ENCODE measurements at places on chromosomes 6 and 20.

- H3K27ac ChIP-seq: no peak within 1 kb of the TSS
- no peak for DNase-seq
- peaks cover 6% of the 10 kb centered on the region for H3K4me1 ChIP-seq
- no peaks in the 10 kb centered on the region for H3K36me3 ChIP-seq
- no peaks in the 10 kb centered on the region for H3K27me3 ChIP-seq
These were observed at the start of gene TLDC2 for GRCh38 chr20:36875702-36876472. TLDC2 (plus strand) TSS chr20:36876138; CDS start chr20:36876175, 37 bp downstream.

- H3K36me3 ChIP-seq: no peaks in the 10 kb centered on the region
- H3K27ac ChIP-seq: no peak overlapping the region
- no peaks in the 10 kb centered on the region for H3K4me1 ChIP-seq
- H3K27me3 ChIP-seq: peaks cover 28% of the 10 kb centered on the region
These were observed 7.0 kb downstream of the KCNB1 start for GRCh38 chr20:49475292-49476015.

- peaks cover 31% of the 10 kb centered on the region for H3K27me3 ChIP-seq
- no peaks in the 10 kb centered on the region for H3K36me3 ChIP-seq
- no peak for DNase-seq
- H3K27ac ChIP-seq: no peak overlapping the region
- H3K4me1 ChIP-seq: no peaks in the 10 kb centered on the region
- no peak overlapping the region for H3K4me3 ChIP-seq
These were observed 161.0 kb upstream of the PRND start for GRCh38 chr20:4560667-4561066.

- no peak overlapping the region for H3K27ac ChIP-seq
- DNase-seq: no peak
- H3K27me3 ChIP-seq: peaks cover 4% of the 10 kb centered on the region
These were observed 186.8 kb downstream of the UBE3D start for GRCh38 chr6:82878812-82879211.

DNA sequence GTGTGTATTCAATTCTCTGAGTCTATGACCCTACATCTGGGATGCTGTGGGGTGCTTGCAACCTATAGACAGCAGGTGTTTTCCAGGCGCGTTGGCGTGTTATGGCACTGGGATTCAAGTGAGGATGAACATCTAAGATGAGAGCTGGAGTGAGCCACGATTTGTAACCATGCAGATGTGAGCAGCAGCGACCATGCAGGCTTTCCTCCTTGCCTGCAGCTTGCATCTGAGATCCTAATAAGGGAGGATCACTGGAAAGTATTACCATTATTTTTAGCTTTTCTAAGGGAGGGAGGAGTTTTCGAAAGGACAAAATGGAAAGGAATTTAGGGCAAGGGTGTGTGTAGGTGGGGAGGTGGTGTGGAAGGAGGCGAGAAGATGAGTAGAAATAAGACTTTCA lies 216.7 kb downstream of the ATXN1 start:
- no peaks in the 10 kb centered on the region for H3K27me3 ChIP-seq
- H3K27ac ChIP-seq: no peak overlapping the region
- H3K4me3 ChIP-seq: no peak overlapping the region
- no peak for DNase-seq
- no peaks in the 10 kb centered on the region for H3K4me1 ChIP-seq

DNA sequence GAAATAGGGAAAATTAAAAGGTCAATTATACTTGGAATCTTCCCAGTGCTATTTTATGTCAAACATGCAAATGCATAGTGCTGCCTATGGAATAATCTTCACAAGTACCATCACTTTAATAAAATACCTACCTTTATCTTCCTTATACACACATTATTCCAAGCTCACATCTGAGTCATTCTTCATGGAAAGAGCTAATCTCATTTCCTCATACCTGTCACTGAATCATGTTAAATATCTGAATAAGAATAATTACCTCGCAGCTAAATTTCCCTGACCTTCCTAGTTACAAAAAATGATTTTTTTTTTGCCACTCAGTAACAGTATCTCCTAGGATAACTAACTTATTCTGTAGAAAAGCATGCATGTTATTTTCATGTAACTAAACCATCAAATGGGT lies 661.4 kb upstream of the HS3ST5 start:
- no peak overlapping the region for H3K27ac ChIP-seq
- no peaks in the 10 kb centered on the region for H3K36me3 ChIP-seq
- no peaks in the 10 kb centered on the region for H3K4me1 ChIP-seq
- no peaks in the 10 kb centered on the region for H3K27me3 ChIP-seq
- no peak for DNase-seq

GRCh38 chr6:92011681-92012245 lies 1407.6 kb downstream of the EPHA7 start:
- no peaks in the 10 kb centered on the region for H3K36me3 ChIP-seq
- H3K27me3 ChIP-seq: no peaks in the 10 kb centered on the region
- H3K4me1 ChIP-seq: no peaks in the 10 kb centered on the region
- no peak overlapping the region for H3K4me3 ChIP-seq
- no peak overlapping the region for H3K27ac ChIP-seq

DNA sequence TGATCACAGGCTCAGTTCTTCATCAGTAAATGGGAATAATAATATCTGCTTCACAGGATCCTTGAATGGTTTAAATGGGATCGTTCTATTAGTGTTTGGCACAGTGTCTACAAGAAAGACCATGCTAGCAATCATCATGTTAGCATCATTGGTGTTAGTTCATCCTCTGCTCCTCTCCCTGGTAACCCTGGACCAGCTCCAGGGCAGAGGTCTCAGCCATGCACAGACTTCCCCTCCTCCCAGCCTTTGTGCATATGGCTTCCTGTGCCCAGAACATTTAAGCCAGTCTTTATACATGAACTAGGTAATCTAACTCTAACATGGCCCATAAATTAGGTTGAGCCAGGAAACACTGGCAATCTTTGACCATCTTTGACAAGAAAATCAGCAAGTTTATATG lies 180.2 kb downstream of the EPM2A start:
- H3K27me3 ChIP-seq: peaks cover 4% of the 10 kb centered on the region
- no peak for DNase-seq
- no peaks in the 10 kb centered on the region for H3K36me3 ChIP-seq
- no peak overlapping the region for H3K27ac ChIP-seq
- no peak overlapping the region for H3K4me3 ChIP-seq

- peak overlapping the region; percentile 36 for H3K4me3 ChIP-seq
- H3K36me3 ChIP-seq: no peaks in the 10 kb centered on the region
- peaks cover 69% of the 10 kb centered on the region for H3K27me3 ChIP-seq
- peaks cover 4% of the 10 kb centered on the region for H3K4me1 ChIP-seq
- no peak for DNase-seq
These were observed 823 bp downstream of the NHLRC1 start for GRCh38 chr6:18121580-18122127.

GRCh38 chr20:3545401-3545925 lies 74.6 kb downstream of the ATRN start:
- peaks cover 9% of the 10 kb centered on the region for H3K36me3 ChIP-seq
- no peaks in the 10 kb centered on the region for H3K27me3 ChIP-seq
- peaks cover 1% of the 10 kb centered on the region for H3K4me1 ChIP-seq
- DNase-seq: no peak

DNA sequence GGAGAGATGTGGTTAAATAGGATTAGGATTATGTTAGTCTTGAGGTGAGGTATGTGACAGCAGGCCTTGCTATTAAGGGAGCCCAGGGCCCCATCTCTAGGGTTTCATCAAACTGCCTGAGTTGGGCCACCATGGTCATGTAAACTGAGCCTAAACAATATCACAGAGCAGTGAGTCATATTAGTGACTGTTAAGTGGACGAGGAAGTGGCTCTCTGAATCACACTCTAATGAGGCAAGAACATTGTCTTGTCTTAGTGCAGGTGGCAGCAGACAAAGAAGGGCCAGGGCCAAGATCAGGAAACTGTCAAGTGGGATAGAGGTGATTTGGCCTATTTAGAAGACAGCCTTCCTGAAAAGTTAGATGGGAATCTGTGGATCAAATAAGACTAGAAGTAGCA lies 23.1 kb downstream of the ENPP3 start:
- H3K36me3 ChIP-seq: no peaks in the 10 kb centered on the region
- no peak for DNase-seq
- H3K27me3 ChIP-seq: no peaks in the 10 kb centered on the region
- no peak overlapping the region for H3K27ac ChIP-seq

- DNase-seq: no peak
- H3K27ac ChIP-seq: no peak overlapping the region
- peaks cover 2% of the 10 kb centered on the region for H3K27me3 ChIP-seq
- H3K4me3 ChIP-seq: peak overlapping the region; percentile 74
- peaks cover 53% of the 10 kb centered on the region for H3K4me1 ChIP-seq
These were observed 10.4 kb downstream of the GCNT2 start for GRCh38 chr6:10531503-10531902.

DNA sequence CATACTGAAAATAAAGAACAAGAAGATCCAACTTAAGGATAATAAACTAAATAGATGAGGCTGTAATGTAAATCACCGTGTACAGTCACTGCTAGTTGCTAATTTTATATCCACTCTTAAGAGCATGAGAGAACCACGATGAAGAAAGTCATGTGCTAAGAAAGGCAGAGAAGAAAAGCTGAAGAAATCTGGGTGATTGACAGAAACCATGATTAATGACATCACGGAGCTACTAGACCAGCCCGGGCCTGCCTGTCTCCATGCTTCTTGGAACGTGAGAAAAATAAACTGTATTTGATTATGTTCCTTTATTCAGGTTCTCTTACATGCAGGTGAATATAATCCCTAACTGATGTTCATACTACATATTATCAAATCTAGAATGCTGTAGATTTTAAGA lies 84.2 kb upstream of the E2F3 start:
- H3K27me3 ChIP-seq: no peaks in the 10 kb centered on the region
- H3K4me3 ChIP-seq: no peak overlapping the region
- no peak for DNase-seq
- peaks cover 20% of the 10 kb centered on the region for H3K4me1 ChIP-seq
- peaks cover 8% of the 10 kb centered on the region for H3K36me3 ChIP-seq

- peaks cover 68% of the 10 kb centered on the region for H3K36me3 ChIP-seq
- no peak overlapping the region for H3K27ac ChIP-seq
- peaks cover 2% of the 10 kb centered on the region for H3K27me3 ChIP-seq
These were observed 51.2 kb upstream of the SLC22A1 start for GRCh38 chr6:160070427-160070826.

DNA sequence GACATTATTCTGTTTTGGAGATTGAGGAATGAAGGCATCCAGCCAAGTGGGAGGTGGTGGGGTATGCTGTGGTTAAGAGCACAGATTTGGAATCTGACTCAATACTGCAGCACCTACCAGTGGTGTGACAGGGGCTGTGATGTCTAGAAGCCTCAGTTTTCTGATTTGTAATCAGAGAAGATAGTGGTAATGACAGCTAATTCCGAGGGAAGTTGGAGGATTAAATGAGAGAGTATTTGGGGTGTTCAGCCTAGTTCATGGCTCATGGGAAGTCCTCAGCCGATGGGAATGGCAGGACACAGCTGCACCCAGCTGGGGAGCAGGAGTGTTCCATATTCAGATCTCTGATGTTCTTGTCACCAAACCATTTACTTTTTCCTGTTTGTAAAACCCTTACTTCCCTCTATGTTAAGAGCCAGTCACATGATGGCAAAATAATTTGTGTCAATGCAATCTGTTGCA lies 9.3 kb downstream of the SLC9A8 start:
- no peak overlapping the region for H3K4me3 ChIP-seq
- DNase-seq: no peak
- H3K36me3 ChIP-seq: peaks cover 46% of the 10 kb centered on the region
- peaks cover 40% of the 10 kb centered on the region for H3K4me1 ChIP-seq

- H3K27me3 ChIP-seq: peaks cover 4% of the 10 kb centered on the region
- peak; percentile 74 for DNase-seq
- H3K36me3 ChIP-seq: peaks cover 9% of the 10 kb centered on the region
- H3K4me1 ChIP-seq: peaks cover 30% of the 10 kb centered on the region
- H3K27ac ChIP-seq: peak within 1 kb of the TSS; percentile 95
These were observed at the start of gene PHF10 for GRCh38 chr6:169724494-169725124. PHF10 (minus strand) TSS chr6:169724500; CDS start chr6:169723931, 569 bp downstream.

DNA sequence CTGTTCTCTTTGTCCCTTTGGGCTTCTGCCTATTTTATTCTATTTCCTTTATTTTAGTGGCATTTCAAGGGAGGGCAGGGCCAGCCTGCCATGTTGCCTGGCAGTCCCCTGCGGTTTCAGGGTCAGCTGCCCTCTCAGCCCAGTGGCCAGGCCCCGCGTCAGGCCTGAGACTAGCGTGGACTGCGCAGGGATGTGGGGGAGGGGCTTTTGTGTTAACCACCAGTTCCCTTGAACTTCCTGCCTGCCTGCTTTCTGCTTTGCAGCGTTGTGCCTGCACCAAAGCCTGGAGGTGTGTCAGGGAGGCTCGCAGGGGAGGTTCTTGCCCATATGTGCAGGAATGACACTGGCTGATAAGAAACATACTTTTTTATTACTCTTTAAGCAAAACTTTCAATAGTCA lies 157.6 kb downstream of the SLC35B3 start:
- no peak overlapping the region for H3K27ac ChIP-seq
- no peaks in the 10 kb centered on the region for H3K27me3 ChIP-seq
- peaks cover 6% of the 10 kb centered on the region for H3K4me1 ChIP-seq
- DNase-seq: no peak
- no peak overlapping the region for H3K4me3 ChIP-seq

GRCh38 chr6:70886071-70886470 lies 70.8 kb downstream of the B3GAT2 start:
- H3K27me3 ChIP-seq: peaks cover 10% of the 10 kb centered on the region
- H3K36me3 ChIP-seq: no peaks in the 10 kb centered on the region
- no peak overlapping the region for H3K27ac ChIP-seq
- H3K4me1 ChIP-seq: no peaks in the 10 kb centered on the region

- no peak overlapping the region for H3K4me3 ChIP-seq
- DNase-seq: no peak
- peaks cover 34% of the 10 kb centered on the region for H3K27me3 ChIP-seq
- no peak overlapping the region for H3K27ac ChIP-seq
- H3K4me1 ChIP-seq: no peaks in the 10 kb centered on the region
- no peaks in the 10 kb centered on the region for H3K36me3 ChIP-seq
These were observed 34.4 kb upstream of the ENPP1 start for GRCh38 chr6:131773284-131773950.

DNA sequence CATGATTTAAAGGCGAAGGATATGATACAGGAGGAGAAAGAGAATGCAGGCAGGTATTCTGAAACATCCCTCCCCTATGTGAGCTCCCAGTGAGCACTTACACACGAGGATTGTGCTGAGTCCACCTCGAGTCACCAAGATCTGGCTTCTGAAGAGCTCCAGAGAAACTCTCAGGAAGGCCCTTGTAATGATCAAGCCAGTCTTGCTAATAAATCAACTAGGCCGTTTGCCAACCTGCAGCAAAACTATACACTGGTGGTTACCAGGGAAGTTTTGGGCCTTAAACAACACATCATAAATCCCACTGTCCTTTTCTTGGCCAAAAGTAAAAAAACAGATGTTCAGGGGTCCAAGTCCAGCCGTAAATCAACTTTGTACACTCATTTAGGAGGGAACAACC lies 79.2 kb downstream of the STXBP5 start:
- no peak for DNase-seq
- no peaks in the 10 kb centered on the region for H3K27me3 ChIP-seq
- H3K4me1 ChIP-seq: peaks cover 18% of the 10 kb centered on the region
- no peak overlapping the region for H3K4me3 ChIP-seq
